ENCODE measurements at places on chromosomes 7 and 10.

GRCh38 chr7:85471307-85471706 lies 284.5 kb upstream of the SEMA3D start:
- DNase-seq: no peak

- no peak for DNase-seq
These were observed 52.5 kb upstream of the GLCCI1 start for GRCh38 chr7:7916064-7916463.

DNA sequence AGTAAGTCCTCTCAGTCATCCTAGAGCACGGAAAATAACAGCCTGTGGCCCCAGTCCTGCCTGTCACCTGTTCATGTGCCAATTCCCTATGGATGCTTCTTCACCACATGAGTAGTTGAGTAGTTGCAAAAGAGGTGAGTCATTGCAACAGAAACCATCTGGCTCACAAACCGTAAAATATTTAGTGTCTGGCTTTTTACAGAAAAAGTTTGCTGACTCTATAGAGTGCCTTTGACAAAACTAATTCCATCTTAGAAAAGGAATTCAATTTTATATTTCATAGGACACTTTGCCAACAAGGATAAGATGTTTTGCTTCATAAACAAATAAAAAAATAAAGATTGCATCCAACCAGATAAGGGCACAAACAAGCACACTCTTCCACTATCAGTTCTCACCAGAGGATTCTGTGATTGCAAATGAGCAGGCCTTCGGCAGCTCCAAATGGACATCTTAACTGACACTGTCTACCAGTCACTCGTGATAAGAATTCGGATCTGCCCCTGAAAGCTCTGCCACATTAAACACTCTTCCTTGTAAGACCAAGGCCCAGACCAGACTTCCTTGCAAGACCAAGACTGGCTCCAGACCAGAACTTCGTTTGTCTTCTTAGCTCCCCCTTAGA lies 242.7 kb upstream of the SEMA3C start:
- peak; percentile 50 for DNase-seq

GRCh38 chr10:12189426-12189825 lies 6.3 kb downstream of the NUDT5 start:
- DNase-seq: no peak

DNA sequence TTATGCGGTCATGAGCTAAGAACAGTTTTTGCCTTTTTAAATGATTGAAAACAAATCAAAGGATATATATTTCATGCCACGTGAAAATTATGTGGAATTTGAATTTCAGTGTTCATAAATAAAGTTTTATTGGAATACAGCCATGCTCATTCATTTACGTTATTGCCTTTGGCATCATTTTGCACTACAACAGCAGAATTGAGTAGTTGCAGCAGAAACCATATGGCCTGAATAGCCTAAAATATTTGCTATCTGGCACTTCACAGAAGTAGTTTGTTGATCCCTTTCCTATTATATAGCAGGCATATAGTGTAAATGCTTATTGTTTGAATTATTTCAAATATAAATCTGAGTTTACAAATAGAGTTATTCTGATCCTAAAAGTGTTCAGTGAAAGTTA lies 59.7 kb downstream of the AUTS2 start:
- DNase-seq: no peak

GRCh38 chr10:97740613-97741012 lies 3.7 kb downstream of the ZFYVE27 start:
- no peak for DNase-seq

DNA sequence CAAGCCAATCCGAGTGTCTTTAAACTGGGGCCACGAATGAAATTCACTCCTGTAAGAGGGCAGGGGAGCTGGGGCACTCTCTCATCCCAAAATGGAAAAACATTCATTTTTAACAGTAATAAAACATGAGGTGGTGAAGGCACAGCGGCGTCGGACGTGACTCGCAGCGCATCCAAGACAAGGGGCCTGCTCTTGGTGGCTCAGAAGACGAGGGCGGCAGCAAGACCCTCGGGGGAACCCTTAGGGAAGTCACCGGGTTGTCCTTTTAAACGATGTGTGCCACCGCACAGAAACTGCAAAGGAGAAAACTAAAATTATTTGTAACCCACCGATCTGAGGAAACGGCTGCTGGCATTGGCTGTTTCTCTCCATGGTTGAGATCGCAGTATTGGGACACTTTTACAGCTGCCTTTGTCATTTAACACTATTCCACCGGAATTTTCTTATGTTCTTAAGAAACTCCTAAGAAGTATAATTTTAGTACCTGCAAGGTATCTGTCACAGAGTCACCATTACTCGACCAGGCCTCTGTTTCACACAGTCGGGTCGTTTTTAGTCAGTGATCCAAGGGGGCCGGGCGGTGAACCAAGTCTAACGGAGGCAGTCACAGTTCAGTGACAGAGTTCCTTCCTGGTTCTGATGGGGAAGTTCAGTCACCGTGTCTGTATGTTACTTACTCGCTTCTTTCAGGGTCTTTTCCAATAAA lies 159.3 kb downstream of the PTPRN2 start:
- no peak for DNase-seq

- no peak for DNase-seq
These were observed 89.4 kb downstream of the CYTH3 start for GRCh38 chr7:6182993-6183392.

DNA sequence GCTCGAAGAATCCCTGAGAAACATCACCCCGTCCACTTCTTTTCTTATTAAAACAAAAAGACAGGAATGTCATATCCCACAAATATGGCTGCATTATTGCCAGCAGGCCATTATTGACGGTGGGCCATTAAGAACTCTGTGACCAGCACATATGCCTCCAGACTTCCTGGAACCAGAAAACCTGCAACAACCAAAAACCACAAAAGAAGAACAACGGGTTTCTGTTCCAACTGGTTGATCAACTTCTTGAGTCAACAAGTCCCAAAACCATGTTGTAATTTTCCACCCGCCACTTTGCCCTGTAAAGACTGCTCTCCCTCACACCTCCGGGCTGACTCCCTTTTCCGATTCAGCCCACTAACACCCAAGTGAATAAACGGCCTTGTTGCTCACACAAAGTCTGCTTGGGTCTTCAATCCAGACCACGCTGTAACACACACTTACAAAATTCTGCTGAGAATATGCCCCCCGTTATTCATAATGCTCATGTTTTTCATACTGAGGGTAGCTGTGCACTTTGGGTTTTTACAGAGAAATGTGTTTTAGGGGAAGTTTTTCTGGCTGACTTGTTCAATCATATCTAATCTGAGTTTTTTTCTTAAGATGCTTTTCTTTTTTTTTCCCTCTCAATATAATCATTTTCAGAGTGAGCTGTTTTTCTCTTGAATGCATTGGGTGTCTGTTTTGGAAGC lies 20.7 kb downstream of the ZNF107 start:
- no peak for DNase-seq

GRCh38 chr7:44768628-44769371 lies 20.2 kb downstream of the ZMIZ2 start:
- no peak for DNase-seq

DNA sequence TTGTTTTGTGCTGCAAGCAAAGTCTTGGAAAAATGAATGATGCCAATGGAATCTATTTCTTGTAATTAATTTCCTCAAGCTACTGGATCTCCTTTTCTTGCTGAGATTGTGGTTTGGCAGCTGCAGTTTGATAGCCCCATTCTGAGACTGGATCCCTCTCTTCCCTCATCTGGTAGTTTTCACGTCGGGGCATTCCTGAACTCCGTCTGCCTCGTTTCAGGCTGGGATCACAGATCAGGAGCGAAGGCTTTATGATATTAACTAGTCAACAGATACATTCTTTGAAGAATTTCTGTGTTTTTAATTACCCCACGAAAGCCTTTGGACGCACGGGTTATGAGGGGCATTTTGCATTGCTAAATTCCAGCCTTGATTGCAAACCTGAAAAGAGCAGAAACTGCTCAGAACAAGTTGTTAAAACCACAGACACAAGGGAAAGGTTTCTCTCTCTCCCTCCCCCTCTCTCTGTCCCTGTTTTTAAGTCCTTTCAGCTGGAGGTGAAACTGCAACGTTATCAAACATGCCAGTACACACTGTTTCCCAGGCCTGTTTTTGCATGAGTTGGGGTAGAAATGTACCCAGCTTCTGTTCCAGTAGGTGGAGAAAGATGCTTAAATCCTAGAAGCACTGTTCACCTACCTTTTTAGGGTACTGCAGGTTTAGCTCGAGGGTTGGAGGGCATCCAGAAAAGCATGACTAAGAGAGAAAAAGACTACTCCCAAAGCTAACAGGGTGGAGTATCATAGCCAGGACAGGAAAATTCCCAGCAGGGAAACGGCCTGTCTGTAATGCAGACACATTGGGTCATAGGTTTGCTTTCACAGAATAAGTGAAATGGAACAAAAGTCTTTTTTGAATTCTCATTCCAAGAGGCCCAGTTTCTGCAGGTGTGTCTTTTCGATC lies 124.3 kb downstream of the CUX1 start:
- DNase-seq: peak; percentile 79

DNA sequence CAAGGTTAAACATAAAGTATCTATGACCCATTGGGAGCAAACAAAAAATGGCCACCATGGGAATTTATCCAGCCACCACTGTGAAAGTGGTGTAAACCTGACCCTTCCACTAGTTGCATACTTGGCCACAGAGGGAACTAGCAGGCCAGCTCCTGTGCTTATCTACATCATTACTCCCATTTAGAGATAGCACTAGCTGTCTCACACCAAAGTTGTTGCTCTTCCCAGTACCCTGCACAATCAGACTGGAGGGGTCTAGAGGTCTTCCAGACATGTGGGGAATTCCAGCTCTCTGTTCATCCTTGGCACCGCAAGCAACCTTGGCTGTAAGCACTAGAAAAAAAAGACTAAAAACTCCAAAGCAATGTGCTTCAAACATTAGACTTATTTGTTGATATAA lies 113.9 kb downstream of the IPMK start:
- no peak for DNase-seq

DNA sequence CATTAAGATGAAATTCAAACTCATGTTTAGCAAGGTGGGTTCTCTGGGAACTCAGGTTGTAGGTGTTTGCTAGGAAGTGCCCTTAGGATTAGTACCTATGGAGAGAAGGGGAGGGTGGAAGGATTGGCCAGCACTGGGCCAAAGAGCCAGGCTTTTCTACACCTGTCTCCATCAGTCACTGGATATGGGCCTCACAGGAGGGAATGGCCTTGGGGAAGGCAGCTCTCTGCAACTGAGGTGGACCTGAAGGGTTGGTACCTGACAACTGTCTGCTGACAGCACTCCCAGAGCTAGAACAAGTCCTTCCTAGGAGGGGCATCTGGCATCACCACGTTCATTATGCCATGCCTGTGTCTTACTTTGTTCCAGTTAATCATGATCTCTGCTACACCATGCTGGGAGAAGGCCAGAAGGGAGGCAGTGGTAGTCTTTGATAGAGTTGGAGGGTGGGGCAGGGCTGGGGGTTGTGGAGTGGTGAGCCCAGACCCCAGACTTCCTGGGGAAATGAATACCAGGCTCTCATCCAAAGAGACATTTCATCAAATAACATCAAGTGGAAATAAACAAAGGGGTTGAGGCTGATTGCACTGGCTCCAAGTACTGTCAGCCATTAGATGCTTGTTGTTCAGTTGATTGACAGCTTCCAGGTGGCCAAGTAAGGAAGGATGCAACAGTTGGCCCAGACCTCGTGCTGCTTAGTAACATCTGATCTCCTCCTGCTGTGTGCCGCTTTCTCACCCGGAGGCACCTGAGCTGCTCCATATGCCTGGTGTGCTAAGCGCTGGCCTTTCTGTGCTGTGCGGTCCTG lies 70.6 kb upstream of the PIK3CG start:
- no peak for DNase-seq

DNA sequence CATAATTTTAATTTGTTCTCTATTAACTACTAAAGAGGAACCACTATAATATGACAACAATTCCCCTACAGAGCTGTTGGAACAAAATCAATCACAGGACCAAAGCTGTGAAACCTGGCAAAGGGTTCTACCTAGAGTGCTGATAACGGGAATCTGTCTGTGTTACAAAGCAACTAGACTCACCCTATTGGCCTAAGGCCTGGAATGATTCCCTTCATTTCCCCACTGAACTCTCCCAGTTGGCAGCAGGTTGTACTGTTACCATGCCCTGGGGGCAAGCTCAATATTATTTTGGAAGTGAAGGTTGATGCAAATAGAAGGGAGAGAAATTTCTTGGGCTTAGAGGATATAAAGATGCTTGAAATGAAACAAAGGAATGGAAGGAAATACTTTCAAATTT lies 81.8 kb downstream of the SEMA3A start:
- DNase-seq: no peak

- no peak for DNase-seq
These were observed 41.8 kb downstream of the MTURN start for GRCh38 chr7:30176463-30177109.

- no peak for DNase-seq
These were observed 6.0 kb downstream of the ALOX5 start for GRCh38 chr10:45379891-45380540.

GRCh38 chr7:37354656-37355131 lies 94.0 kb downstream of the ELMO1 start:
- peak; percentile 13 for DNase-seq

- DNase-seq: no peak
These were observed 162.3 kb upstream of the AHR start for GRCh38 chr7:17136126-17136525.

DNA sequence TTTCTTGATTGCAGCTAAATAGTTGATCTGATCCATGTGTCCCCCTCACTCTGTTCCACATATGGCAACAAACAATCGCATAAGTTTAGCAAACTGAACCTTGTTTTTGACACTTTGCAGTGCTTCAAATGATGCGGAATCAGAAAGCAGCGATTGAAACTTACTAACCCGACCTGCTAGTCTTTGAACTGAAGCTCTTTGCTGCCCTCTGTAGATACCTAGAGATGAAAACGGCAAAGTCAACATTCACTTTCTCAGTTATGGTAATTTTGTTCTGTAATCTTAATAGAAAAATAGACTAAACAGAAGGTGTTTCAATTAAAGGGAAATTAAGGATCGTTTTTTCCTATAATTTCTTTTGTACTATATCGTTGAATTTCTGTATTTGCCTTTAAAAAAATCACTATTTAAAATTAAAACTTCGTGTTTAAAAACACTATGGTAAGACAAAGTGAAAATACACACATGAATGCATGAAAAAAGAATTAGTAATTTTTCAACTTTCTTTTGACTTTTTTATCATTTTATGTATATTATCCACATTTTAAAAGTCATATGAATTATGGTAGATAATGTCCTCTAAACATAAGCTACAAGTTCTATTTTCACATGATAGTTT lies 276.5 kb downstream of the MAGI2 start:
- peak; percentile 45 for DNase-seq

GRCh38 chr7:53422291-53422690 lies 386.9 kb downstream of the POM121L12 start:
- DNase-seq: no peak

DNA sequence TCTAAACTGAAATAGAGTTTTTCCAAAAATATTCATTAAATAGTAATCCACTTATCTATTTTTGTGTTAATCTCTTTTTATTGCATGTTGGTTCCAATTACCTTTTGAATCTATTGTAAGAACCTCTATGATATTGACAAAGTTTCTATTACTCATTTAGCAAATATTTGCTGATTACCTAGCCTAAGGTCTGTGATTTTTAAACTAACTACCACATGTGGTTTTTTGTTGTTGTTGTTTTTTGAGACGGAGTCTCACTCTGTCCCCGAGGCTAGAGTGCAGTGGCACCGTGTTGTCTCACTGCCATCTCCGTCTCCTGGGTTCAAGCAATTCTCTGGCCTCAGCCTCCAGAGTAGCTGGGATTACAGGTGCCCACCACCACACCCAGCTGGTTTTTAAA lies 2.0 kb upstream of the ASB13 start:
- no peak for DNase-seq

- DNase-seq: peak; percentile 82
These were observed 34.5 kb downstream of the CREB3L2 start for GRCh38 chr7:137967143-137968018.
